ENCODE measurements at places on chromosomes 1 and 21.

- DNase-seq = no peak
Measured at GRCh38 chr1:2392686-2393085, 1.0 kb downstream of the RER1 start.

GRCh38 chr1:91752324-91752723, 133.6 kb downstream of the TGFBR3 start:
- DNase-seq = no peak

GRCh38 chr21:14706712-14707510, 160.8 kb upstream of the SAMSN1 start:
- DNase-seq = no peak

- no peak for DNase-seq
Measured at GRCh38 chr1:226325178-226325577, 16.2 kb upstream of the LIN9 start.

GRCh38 chr1:171852272-171852671, 11.0 kb downstream of the DNM3 start:
- no peak for DNase-seq

DNA sequence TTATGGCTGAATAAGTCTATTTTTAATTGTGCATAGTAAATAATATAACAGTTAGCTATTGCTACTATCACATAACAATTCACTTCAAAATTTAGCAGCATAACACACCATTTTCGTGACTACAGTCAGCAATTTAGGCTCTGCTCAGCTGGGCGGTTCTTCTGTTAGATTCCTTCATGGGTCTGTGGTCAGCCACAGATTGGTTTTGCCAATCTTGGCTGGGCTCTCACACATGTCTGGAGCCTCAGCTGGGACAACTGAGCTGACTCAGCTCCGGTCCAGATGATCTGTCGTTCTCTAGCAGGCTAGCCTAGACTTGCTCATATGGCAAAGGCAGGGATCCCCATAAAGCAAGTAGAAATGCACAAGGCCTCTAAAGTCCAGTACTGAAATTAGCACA, 15.1 kb upstream of the CDC42BPA start:
- no peak for DNase-seq

- no peak for DNase-seq
Measured at GRCh38 chr1:154619181-154619948, 11.4 kb upstream of the ADAR start.

- no peak for DNase-seq
Measured at GRCh38 chr1:52166996-52167753, 25.3 kb downstream of the ZFYVE9 start.

DNA sequence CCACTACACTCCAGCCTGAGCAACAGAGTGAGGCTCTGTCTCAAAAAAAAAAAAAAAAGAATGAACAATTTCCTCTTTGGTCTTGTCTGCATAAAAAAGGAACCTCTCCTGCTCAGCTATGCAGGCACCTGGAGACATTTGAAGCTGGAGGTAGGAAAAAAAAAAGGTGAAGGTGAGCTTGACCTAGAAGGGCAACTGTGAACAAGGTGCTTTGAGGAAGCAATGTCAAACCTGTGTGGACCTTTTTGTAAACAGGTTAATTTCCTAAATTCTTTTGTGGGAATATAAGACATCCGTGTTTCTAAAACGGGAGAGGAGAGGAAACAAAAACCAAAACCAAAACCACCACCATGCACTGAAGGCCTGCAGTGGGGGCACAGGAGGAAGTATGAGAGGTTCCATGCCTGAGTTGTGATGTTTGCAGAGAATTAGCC, 77.5 kb downstream of the SLC45A1 start:
- DNase-seq = no peak

GRCh38 chr1:87273291-87273690, 55.4 kb upstream of the LMO4 start:
- no peak for DNase-seq

DNA sequence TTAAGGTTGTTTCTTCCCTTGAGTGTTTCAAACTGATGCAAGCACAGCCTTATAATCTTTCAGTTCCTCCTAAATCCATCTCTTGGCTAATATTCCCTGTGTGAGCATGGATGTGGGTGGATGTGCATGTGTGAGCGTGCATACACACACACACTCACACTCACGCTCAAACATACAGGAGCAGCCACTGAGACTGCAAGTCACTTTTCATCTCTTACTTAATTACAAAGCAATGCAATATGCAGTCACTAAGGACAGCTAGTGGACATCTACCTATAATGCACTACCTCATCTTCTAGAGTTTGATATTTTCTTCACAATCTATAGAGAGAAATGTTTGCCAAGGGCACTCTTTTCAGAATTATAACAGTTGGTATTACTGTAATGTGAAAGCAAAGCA, 1.4 kb downstream of the ESRRG start:
- DNase-seq = no peak

DNA sequence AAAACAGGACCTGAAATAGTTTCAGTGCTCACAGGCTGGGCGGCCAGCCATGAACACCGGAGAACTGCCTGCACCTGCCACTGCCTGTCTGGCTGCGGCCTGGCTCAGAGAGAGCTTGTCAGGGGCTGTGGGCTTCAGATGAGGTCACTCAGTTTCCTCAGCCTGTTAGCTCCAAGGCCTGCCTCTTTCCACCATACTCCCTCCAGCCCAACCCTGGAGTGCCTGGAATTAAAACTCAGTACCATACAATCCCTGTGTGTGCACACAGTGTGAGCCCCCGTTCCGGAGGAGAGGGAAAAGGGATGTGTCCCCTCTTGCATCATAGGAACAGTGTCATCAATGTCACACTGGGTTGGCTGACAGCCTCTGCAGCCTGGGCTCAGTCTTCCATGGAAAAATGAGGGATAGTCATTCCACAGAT, 16.2 kb downstream of the CACNA1S start:
- no peak for DNase-seq

GRCh38 chr1:235563513-235564061, 59.3 kb upstream of the B3GALNT2 start:
- DNase-seq = no peak

- no peak for DNase-seq
Measured at GRCh38 chr21:41926117-41926806, 27.6 kb downstream of the C2CD2 start.

Data from stimulated activated CD8-positive, alpha-beta memory T cell treated with anti-CD3 and anti-CD28 coated beads, Interleukin-2, amount 100 ng/mL, for 1 hour (primary cell).